ENCODE measurements at places on chromosomes 2 and 18. TPM values are rescaled to one million over a fixed set of nuclear protein-coding genes. Genes with fewer than 3 reads are reported as not detected.

COLEC11 gene
- total RNA-seq = 0.37 TPM

CXCR1 gene
- not detected for total RNA-seq

RAB6C gene
- total RNA-seq = not detected

PID1 gene
- 18.2 TPM for total RNA-seq

HOXD11 gene
- 2.5 TPM for total RNA-seq

GALNT3 gene
- total RNA-seq = 0.20 TPM

DCAF17 gene
- total RNA-seq = 21.3 TPM

IL37 gene
- total RNA-seq = not detected

ASXL3 gene
- 0.59 TPM for total RNA-seq

KCNG2 gene
- total RNA-seq = not detected

GALNT5 gene
- 1.8 TPM for total RNA-seq

SULT1C4 gene
- total RNA-seq = not detected

SFTPB gene
- not detected for total RNA-seq

CELF4 gene
- total RNA-seq = not detected

SLC11A1 gene
- under 0.01 TPM for total RNA-seq

MAP3K19 gene
- not detected for total RNA-seq

AQP12B gene
- total RNA-seq = not detected

DUSP28 gene
- total RNA-seq = 2.9 TPM

Data from subcutaneous preadipocyte (primary cell).